ENCODE measurements at places on chromosomes 2 and 18.

- no peak for DNase-seq
These were observed 89.0 kb downstream of the SPRED2 start for GRCh38 chr2:65343386-65343785.

GRCh38 chr2:73175663-73176204, 26.6 kb upstream of the NOTO start:
- no peak for DNase-seq

- DNase-seq = no peak
These were observed 128.1 kb downstream of the GLI2 start for GRCh38 chr2:120863661-120864320.

DNA sequence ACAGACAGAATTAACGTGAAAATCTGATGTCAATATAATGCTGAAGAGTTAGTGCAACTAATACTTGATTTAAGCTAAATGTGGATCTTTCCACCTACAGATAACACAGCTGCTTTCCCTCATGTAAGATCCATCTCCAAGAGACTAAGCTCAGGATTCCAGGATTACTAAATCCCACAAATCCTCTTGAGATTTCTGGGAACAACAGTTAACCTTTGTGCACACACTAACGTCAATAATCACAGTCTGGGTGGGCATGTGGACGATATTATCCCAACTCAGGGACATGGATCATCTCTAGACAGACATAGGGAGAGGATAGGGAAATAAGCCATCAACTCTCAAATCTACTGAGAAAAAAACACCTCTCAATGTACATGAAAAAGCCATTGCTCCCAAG, 432.6 kb downstream of the SATB2 start:
- DNase-seq = no peak

DNA sequence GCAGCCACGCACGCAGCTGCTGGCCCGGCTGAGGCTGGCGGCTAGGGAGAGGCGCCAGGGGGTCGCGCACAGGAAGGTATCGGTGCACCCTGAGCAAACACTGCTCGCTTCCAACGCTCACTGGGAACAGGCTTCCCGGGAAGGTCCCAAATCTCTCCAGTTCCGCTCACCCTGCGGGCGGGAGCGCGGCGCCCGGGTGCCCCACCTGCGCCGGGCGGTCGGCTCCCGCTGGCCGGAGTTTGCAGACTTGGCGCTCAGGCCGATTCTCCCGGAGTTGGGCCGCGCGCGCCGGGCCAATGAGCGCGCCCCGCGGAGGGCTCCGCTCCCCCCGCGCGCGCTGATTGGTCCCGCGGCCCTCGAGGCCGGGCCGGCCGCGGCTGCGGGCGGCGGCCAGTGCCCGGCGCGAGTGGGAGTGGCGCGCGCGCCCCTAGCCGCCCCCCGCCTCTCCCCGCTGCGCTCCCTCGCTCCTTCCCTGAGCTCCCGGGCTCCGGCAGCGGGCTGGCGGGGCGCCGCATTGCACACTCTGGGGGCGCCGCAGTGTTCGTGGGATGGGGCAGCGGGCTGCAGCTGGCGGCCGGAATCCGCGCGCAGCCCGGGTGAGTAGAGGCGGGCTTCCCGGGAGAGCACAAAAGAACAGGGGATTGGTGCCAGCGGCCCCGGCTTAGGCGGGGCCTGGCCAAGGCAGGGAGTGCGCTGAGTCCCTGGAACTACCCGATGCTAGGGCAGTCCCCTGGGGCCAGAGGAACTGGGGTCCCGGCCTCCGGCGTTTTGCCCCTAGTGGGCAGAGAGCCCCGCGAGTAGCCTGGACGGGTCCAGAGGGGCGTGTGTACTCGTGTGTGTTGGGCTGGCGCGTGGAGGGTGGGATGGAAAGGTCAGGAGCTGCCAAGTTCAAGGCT, at the start of gene LYPD6:
TSS of gene LYPD6 (plus strand) at position 461 of the 896 bp plus-strand sequence. CDS start 107,122 bp downstream, outside the sequence.
- peak; percentile 17 for DNase-seq

GRCh38 chr2:200351815-200352214, 45.3 kb downstream of the SPATS2L start:
- DNase-seq = no peak

- DNase-seq = no peak
These were observed 34.2 kb downstream of the CERS6 start for GRCh38 chr2:168490015-168490874.

- DNase-seq = peak; percentile 59
These were observed 107.6 kb downstream of the BIRC6 start for GRCh38 chr2:32464431-32464830.

- no peak for DNase-seq
These were observed 3.7 kb downstream of the ATG16L1 start for GRCh38 chr2:233255151-233255550.

DNA sequence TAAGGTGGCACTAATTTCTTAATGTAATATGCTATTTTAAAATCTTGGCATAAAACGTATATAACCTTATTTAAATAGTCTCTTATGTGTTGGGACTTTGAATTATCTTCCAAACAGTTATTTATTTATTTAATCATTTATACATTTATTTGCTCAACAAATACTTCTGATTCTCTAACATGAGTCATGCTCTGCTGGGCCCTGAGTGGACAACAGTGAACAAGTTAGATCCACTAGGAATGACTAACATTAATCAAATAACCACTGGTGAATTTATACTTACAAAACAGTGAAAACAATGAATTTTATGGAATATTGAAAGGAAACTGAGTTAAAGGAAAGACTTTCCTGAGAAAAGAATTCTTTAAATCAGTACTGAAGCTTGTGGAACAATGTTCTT, 1257.2 kb upstream of the CHAC2 start:
- DNase-seq = no peak

GRCh38 chr18:22493255-22493654, 75.5 kb upstream of the CTAGE1 start:
- DNase-seq = no peak

- no peak for DNase-seq
These were observed 332.7 kb upstream of the SMIM21 start for GRCh38 chr18:75760208-75760607.

DNA sequence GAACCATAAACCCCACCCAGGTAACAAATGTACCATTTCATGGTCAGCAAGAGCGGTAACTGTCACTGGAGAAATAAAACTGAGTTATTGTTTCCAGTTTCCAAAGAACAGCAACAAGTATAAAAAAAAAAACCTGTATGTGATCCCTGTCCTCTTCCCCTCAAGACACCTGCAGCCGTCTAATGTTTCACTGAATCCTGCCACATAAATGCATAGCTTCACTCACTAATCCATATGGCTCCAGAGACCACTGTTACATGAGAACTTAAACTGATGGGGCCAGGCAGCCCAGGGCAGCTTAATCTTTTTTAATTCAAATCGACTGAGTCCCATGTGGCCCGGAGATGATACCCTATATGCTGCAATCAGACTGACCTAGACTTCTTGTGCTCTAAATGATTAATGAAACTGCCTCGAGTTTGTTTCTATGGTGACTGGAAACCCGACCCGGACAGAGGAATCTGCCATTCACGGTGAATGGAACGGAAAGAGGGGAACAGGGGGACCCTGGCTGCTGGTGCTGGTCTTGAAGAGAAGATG, 60.9 kb upstream of the SIX2 start:
- DNase-seq = no peak

- DNase-seq = no peak
These were observed 260.0 kb upstream of the NRXN1 start for GRCh38 chr2:51291762-51292551.

DNA sequence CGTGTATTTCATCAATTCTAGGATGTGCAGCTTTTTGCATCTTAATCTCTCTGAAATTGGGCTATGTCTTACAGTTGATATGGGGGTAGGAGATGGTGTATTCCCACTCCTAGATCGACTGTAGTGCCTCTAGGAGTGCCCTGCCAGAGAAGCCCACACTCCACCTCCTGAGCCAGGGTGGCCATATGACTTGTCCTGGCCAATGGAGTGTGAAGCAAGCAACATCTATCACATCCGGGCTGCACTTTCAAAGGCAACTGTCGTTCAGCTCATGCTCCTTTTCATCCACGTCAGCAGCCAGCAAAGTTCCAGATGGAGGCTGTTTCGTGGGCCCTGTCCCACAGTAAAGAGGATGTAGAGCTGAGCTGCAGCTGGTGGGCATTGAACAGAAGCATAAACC, 149.4 kb upstream of the SLC1A4 start:
- no peak for DNase-seq

DNA sequence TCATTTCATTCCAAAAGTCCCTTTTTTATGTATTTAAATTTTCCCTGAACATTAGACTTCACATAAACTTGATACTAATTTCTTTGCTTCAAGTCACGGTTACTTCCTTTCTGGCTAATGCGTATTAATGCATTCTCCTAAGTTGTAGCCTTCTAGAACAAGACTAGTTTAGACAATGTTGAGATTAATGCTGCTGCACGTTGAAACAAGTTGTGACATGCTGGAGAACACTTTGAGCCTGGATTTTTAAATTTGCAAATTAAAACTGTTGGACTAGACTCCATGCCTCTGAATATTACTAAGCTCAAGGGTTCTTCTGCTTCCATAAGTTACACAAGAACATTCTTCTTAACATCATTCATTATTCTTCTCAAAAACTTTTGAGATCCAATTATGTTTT, 29.1 kb downstream of the ID2 start:
- DNase-seq = no peak

GRCh38 chr2:205612636-205613035, 69.7 kb upstream of the NRP2 start:
- DNase-seq = no peak

DNA sequence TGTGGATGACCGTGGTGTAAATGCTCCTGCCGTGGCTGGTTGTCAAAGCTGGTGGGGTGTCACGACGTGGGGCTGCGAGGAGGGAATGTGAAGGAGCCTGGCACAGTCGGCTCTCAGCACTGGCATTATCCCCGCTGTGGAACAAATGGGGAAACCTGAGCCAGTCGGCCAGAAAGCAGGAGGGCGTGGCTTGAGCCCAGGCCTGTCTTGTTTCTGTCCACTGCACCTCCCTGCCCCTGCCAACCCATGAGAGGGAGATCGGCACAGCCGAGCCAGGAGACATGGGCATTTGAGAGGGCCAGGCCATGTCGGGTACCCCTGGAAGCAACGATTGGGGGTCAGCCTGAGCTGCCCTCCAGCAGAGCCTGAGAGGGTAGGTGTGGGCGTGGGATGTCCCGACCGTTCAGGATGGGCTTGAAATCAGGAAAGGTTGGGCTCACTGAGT, 44.5 kb downstream of the PDIA6 start:
- DNase-seq = no peak

GRCh38 chr2:25315316-25315680, 26.4 kb downstream of the DNMT3A start:
- no peak for DNase-seq

DNA sequence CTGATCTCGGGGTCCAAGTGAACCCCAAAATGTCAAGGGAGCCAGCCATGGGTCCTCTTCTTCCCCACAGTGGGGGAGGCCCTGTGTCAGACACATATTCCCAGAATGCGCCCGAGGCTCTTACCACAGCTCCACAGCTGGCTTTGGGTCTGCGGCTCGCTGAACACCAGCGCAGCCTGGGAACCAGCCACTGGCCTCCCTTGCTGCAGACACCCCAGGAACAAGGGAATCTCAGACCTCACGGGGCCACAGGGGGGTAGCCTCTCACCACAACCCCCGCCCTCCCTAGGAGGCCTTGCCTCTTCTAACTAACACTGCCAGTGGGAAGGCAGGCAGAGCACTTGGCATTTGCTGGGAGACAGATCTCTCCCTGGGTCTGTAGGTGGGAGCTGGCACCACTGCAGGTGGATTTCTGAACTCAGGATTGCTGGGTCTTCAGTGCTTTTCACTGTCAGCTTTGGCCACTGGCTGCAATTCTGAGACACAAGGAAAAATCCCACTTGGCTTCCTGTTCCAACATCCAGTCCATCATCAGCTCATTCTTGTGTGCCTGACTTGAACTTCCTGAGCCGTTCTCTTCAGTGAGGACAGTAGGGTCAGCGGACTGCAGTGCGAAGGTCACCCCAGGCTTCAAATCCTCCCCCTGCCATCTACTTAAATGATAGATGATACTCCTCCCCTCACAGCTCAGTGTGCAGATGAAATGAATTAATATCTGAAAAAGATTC, 128.7 kb downstream of the CAPN13 start:
- no peak for DNase-seq

DNA sequence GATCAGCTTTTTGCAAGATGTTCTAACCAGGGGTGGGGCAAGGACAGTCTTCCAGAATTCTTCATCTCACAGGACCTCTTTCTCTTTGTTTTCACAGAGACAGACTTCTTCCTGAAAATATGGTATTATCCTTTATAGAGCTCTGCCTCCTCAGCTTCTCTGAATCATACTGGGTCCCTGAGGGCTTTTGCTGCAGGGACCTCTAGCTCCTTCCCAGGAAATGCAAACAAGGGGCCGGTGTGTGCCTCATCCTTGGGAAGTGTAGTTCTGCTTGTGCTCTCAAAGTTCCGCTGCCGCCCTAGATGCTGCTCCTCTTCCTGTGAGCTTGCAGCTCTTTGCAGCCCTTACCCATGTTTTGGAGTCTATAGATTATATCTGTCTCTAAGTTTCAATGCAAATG, 99.5 kb upstream of the NPAS2 start:
- no peak for DNase-seq

DNA sequence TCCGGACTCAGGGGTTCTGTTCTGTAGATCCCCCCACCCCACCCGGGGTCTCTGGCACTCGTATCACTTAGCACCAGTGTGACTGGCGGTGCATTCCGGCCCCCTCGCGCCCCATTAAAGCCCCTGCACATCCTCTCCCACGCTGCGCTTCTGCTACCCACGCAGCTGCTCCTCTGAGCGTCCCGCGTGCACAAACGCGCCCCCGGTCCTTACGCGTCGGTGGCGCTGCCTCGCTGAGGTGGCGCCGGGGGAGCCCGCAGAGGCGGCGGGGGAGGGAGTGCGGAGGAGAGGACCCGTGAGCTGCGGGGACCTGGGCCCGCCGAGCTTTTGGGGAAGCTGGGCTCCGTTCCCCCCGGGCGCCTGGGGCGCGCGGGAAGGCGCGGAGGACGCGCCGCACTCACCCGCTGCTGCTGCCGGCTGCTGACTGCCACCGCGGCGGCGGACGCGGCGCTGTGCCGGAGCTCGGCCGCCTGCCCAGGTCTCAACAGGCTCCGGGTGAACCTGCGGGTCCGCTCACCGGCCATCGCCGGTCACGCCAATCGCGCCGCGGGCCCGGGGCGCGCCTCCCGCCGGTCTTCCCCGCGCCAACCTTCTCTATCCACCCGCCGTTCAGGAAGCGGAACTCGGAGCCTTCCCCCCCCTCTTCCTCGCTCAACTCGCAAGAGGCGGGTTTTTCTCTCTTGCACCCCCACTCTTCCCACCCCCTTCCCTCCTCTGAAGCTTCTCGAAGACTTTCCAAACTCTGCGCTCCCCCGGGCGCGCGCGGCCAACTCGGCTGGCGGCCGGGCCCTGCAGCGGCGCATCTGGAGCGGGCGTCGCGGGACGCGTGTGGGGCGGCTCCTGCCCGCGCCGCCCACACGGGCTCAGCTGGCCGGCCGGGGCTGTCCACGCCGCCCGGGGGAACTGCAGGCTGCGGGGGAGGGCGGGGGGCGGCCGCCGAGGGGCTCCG, at the start of gene DOCK10:
TSS of gene DOCK10 (minus strand) at position 618 of the 949 bp plus-strand sequence. CDS start at position 524, 94 bp downstream.
- peak; percentile 8 for DNase-seq

- no peak for DNase-seq
These were observed 2.8 kb downstream of the PREPL start for GRCh38 chr2:44358503-44358902.
